ENCODE measurements at places on chromosomes 6 and 20.

DNA sequence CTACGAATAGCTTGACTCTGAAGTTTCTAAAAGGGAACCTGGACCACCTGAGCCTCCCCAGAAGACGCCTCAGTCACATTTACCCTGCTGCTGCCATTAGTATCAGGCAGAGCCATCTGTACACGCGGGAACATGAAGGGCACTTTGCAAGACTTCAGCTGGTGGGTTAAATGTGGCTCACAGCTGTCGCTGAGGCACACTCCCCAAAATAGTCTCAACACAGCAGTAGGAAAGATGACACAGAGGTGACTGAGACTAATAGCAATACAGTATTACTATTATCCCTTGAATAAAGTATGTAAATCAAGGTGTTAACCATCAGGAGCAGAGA lies 29.0 kb downstream of the PSMB1 start:
- no peak for DNase-seq

DNA sequence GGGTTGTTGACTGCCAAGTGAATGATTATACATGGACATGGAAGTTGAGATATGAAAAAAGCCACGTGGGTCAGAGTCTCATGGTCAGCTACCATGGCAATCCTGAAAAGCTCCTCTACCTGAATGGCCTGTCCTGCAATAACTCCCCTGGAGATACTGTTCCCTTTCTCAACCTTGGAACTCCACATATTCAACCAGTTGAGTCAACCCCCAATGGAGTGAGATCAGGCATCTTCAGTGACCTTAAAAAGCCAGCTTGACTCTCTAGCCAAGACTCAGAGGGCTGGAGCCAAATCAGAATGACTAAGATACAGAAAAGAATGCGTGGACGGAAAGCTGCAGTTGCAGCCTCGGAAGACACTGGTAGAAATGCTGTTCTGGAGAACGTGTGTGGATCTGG lies 341.3 kb downstream of the FOXA2 start:
- DNase-seq, result no peak

DNA sequence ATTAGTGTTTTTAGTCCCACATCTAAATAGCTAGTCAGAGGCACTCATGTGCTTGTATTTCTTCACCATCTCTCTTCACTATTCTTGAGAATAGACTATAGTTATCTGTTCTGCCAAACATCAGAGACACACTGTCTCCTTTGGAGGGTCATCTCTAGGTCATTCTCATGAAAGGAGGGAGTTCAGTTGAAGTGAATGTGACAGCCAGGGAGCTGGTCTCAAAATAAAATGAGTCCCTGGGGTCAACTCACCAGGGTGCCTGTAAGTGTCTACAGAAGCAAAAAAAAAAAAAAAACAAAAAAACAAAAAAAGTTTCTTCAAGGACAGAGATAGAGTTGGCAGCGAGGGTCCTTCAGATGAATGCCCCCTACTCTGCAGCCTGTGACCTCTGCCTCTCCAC lies 171.0 kb downstream of the ID4 start:
- no peak for DNase-seq

GRCh38 chr6:20467437-20467836 lies 65.8 kb downstream of the E2F3 start:
- DNase-seq, result no peak

GRCh38 chr6:113735491-113735890 lies 121.7 kb upstream of the MARCKS start:
- DNase-seq, result no peak

- no peak for DNase-seq
These were observed 58.9 kb downstream of the GMDS start for GRCh38 chr6:2186516-2186915.

DNA sequence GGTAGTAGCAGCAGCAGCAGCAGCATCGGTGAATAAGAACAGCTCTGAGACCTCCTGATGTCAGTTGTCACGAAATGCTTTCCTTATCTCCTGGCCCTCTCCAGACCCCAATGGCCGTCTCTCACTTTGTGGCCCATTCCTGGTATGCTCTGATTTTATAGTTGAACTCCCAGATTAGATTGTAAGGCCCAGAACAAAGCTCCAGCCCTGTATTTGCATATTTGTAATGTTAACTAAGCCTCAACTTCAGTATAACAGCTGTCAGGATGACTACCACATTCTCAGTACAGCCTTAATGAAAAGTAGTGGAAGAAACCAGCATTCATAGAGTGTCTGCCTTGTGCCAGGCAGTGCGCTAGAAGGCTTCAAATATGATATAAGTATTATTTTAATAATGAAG lies 180.9 kb downstream of the SASH1 start:
- DNase-seq, result no peak

All from CD4-positive, alpha-beta T cell treated with Interleukin-21 for 1 hour (primary cell).